ENCODE measurements at places on chromosomes 5 and 9.

- DNase-seq = no peak
Measured at GRCh38 chr9:123400926-123401503, 45.0 kb downstream of the CRB2 start.

DNA sequence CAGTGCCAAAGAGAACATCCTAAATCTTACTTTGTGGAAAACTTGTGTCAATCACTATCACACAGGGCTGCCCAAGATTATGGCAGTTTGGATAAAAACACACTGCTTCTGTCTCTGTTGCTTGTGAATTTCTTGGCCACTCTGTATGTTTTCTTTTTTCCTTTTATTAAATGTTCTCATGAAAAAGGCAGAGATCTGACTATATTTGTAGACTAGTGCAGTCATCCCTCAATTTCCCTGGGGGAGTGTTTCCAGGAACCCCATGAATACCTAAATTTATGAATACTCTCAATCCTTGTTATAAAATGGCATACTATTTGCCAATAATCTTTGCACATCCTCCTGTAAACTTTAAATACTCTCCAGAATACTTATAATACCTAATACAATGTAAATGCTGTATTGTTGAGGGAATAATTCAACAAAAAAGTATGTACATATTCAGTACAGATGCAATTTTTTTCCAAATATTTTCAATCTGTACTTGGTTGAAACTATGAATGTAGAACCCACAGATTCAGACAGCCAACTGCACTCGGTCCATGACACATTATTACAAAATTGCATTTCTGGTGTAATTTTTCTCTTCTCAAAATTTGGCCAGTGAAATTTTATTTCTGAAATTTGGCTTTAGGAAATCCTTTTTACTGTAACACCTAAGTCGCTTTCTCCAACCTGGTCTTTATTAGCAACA lies 391.9 kb upstream of the PRR16 start:
- DNase-seq = no peak

DNA sequence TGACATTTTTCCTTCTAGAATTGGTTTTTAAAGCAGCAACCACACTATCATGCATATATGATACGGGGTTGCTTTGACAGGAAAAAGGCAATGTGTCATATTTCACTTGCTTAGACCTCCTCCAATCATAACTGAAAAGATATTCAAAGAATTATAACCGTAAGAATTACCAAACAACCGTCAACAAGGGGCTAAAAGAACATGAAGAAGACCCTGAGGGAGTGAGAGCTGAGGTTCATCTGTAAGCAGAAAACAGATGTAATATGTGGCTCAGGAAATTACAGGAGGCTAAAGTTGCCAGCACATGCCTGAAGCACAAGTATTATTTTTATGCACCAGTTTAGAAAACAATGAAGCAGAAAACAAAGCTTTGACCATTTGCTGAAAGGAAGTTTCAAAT lies 78.9 kb downstream of the APBA1 start:
- DNase-seq = no peak

DNA sequence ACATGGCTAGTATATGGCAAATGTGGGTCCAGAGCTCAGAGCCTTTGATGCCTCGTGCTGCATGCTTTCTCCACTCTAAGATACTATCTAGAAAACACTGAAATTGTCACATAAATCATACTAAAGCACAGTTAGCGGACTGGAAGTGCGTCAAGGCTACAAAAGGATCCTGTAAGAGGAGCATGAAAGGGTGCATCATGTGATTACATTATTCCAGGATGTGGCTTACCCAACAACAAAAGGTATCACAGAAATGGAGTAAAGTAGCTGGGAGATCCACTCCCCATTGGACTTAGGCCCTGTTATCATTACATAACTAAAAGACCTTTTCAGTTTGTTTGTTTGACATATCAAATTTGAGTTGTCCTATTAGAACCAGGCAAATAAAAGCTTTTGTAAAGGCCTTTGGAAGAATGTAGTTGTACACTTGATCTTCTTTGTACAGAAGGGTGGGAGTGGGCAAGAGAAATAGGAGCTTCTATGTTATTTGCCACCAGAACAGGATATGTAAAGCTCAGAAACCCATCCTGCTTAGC lies 6.9 kb downstream of the SLC31A1 start:
- no peak for DNase-seq

GRCh38 chr5:114191441-114191840 lies 170.4 kb upstream of the KCNN2 start:
- DNase-seq = no peak

GRCh38 chr5:135599421-135600151 lies 20.8 kb upstream of the CXCL14 start:
- DNase-seq = no peak

- DNase-seq = no peak
Measured at GRCh38 chr9:14958989-14959388, 48.8 kb upstream of the FREM1 start.

DNA sequence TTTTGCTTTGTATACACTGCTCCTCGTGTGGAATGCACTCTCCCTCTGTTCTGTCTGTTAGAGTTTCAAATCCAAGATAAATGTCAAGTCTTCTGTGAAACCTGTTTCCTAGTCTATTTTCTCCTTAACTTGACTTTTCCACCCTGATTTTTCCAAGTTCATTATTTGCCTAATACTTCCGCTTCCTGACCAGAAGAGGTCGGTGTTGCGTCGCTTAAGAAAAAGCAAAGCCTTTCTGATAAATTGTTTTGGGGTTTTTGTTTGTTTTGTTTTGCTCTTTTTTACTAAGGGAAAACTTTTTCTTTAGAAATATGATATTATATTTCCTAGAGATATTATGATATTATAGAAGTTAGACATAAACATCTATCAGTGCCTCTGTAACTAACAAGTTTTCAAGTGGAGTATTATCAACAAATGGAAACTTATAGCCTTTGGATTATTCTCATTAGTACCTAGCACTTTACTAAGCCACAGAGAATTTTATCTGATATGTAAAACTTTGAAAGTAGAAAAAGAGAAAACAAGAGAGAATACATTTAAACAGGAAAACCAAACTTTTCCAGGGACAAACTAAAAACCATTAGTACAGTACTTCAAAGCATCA lies 55.8 kb downstream of the PHAX start:
- DNase-seq = peak; percentile 16

DNA sequence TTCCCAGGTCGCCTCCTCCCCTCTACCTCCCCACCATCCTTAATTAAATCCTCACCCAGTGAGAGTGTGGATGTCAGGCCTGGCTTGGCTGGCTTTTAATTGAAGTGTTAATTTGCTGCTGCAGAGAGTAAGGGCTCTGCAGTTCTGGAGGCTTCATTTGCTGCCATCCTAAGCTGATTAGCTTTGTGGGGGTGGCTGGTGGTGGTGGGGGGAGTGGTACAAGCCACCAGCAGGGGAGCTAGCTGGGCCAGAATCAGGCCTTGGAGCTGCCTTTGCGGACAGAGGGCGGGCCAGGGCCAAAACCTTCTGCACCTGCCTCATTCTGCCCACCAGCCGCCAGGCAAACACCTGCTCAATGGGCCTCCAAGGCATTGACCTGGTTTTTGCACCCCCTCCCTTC lies 26.8 kb upstream of the TIFAB start:
- no peak for DNase-seq

DNA sequence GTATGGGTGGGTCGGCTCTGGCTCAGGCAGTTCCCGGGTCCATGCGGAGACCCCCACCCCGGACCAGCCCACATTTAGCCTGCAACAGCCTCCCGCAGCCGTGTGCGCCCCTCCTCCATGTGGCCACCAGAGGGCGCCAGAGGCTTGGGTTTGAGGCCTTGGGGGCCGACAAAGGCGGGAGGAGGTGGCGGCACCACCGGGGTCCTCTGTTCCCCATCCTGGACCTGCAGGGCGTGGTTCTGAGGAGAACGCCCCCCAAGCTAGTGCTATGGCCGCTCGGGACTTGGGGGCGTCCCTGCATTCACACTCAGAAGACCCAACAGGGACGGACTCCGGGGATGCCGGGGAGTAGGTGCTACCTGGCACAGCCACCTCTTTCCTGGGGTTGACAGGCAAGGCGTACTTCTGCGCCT lies 16.5 kb downstream of the ASS1 start:
- DNase-seq = peak; percentile 30

DNA sequence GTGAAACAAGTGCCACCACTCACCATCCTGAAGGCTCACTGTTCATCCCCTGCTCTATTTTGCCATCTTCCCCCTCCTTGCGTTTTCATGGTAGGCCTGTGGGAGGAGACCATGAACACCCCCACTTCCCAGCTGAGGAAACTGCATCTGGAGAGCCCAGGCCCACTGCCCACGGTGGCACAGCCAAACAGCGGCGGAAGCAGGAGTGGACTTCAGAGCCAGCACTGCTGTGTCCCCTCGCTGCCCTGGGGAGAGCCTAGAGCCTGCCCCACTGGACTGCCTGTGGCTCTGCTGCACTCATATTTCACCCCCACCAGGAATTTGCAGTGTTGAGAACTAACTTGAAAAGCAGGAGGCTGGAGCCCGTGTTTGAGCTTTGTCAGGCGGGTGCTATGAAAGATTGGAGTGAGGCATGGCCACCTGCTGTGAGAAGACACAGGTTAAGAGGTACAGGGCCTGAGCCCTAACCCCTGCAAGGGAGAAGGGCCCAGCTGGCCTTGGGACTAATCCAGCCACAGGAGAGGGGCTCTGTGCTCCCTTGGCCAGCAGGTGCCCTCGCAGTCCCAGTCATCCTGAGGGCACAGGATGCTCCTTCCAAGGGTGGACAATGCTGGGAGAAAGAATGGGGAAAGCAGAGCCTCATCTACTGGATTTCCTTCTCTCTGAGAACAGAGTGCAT lies 79.0 kb downstream of the MACROH2A1 start:
- DNase-seq = no peak

DNA sequence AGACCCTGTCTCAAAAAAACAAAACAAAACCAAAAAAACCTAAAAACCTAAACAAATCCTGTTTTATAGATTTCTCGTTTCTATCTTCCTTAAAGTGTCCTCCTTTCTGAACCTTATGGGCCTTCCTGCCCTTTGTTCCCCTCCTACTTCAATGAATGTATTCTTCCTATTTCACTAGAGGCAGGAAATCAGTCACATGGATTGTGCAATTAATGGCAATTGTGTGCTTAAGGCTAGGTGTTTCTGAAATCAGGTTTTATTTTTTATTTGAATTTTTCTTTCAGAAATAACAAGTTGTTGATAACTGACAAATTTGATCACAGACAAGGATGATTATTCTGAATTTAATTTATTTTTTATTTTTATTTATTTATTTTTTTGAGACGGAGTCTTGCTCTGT lies 220.6 kb upstream of the SEMA6A start:
- DNase-seq = no peak

DNA sequence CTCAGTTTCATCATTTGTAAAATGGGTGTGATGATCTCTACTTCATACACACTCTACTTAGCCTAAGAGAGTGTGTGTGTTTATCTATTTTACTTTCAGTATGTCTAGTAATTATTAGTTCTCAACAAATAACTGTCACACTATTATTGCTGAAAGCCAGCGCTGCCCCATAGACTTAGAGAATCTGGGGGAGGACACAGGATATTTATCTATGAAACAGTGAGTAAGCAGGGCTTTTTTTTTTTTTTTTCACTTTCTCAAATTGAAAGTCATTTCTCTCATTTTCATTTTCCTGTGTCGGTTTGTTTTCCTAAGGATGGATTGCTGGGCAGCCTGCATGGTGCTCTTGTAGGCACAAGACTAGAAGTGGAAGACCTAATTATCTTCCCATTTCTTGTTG lies 248.4 kb upstream of the RPS23 start:
- no peak for DNase-seq

- no peak for DNase-seq
Measured at GRCh38 chr9:88501086-88501485, 33.9 kb upstream of the NXNL2 start.

DNA sequence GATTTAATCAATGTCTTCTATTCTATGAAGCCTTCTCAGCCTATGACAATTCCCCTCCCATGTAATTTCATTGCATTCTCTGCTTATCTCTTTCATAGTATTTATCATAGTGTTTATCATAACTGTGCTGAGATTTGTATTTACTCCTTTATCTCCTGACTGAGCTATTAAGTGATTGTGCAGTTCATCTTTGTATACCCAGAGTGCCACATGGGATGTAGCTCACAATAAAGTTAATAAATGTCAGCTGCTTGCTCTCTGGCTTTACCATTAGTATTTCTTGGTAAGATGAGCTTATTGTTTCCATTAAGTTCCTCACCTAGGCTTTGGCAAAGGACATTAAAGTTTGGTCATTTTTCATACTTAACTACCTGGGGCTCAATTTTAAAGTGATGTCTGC lies 275.1 kb upstream of the MPDZ start:
- peak; percentile 68 for DNase-seq

- no peak for DNase-seq
Measured at GRCh38 chr5:88236866-88237642, 31.6 kb downstream of the TMEM161B start.

GRCh38 chr9:133935328-133936005 lies 56.7 kb downstream of the VAV2 start:
- DNase-seq = no peak

DNA sequence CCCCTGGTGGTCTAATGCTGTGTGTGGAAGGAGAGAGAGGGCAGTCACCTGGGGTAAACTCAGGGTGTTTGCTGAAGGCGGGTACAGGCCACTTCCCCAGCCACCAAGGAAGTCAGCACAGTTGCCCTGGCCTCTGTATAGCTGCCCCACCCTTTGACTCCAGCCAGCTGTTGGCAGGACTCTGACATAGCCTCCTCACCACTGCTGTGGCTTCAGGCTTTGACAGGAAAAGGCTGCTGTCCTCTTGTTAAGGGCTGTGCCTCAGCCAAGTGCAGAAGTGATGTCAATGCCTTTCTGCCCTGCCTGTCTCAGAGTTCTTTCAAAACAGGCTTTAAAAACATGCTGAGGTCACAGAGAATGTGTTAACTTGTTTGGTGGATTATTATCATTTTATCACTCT lies 487.2 kb upstream of the KLF4 start:
- no peak for DNase-seq

DNA sequence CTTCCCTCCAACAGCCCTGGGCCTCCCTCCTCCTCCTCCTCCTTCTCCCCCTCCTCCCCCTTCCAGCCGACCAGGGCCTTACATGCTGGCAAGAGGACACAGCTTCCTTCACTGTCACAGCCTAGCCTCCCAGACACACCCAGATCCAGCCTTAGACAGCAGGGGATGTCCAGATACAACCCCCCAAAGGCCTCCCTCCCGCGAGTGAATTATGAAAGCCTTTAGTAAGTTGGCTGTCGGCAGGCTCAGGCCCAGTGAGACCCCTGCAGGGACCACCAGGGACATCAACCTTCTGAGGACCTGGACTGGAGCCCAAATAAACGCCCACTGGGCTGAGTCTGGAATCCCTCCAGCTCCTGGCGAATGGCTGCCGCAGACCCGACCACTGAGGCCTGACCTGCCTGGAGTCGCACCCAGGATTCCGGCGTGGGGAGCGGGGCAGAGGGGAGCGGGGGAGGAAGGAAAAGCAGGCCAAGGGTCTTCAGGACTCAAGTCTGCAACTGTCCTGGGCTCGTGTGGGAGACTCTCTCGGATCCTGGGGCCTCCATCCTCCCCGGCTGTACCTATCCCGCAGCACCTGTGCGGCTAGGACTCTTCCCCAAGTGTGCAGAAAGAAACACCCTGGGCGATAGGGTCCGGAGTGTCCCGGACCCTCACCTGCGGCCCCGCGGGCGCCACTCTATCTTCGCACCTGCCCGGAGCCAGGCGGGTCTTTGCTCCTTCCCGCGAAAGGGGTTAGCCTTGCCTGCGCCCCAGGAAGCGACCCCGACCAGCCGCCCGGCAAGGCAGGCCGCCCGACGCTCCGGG lies 705 bp downstream of the SEPTIN8 start:
- no peak for DNase-seq
